ENCODE measurements at places on chromosomes 13 and 19.

DNA sequence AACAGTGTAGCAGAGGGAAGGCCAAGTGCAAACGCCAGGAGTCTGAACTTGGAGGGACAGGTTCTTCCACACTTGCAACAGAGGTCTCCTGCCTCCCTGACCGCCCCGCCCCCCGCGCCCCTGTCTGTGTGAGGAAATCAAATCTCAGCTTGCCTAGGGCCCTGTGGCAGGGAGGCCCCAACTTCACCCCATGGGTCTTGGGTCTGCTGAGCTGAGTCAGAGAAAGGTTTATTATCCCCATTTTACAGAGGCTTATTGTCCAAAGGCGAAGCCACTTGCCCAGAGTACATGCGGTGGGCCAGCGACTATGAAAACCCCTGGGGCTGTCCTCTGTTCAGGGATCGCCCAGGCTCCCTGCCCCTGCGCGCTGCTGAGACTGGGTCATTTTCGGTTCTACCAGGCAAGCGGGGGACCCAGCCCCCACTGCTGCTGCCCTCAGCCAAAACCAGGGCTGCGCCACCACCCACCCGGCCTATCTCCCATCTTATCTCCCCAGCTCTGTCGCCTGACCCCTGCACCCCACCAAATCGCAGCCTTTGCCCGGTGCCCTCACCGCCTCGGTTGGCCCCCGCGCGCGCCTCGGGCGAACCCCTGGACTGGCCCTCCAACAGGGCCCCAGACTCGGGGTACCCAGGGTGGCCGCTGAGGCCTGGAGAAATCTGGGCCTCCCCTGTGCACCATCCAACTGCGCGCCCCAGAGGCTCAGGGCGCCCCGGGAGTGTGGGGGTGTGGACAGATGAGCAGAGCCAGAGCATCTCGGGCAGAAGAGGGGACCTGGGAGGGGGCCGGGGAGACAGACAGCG, 850 bp upstream of the CERS4 start:
- no peak for DNase-seq

GRCh38 chr19:3098515-3099346, 4.6 kb downstream of the GNA11 start:
- DNase-seq, result no peak

- DNase-seq, result no peak
Observed at GRCh38 chr13:34303346-34303745, 485.4 kb downstream of the RFC3 start.

DNA sequence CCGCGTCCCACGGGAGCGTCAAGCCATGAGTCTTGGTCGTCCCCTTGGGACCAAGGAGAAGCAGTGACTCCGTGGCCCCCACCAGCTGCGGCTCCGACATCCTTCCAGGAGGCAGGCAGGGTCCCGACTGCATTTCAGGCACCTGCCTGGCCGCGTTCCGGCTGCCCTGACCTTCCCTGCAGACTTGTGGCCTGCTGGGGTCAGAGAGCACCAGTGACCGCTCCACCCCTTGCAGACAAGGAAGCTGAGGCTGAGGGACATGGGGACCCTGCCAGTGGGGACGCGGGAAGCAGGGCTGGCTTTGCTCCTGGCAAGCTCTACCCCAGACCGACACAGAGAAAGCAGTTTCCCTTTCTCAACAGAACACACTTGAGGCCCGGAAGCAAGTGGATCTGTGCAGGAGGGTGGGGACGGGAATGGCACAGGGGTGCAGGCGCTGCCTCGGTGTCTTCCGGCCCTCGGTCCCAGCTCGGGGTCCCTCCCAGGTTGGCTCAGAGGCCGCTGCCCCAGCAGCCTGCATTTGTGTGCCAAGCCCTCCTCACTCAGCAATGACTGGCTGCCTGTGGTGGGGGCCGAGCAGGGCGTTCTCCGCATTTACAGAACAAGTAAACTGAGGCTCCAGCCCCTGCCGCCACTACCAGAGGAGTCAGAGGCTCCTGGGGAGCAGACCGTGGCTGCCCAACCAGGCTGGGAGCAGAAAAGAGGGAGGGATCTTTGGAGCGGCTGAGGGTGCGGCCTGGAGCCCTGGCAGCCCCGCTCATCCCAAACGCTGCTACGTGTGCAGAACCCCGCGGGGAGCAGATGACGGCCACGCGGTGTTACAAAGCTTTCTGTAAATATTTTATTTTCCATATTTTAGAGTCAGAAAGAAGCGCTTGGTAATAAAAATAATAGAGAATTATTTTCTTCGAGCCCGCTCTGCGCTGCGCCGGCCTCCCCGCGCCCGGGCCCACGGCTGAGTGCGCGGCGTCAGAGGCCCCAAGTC, 43.9 kb downstream of the GAS6 start:
- DNase-seq, result no peak

GRCh38 chr19:38055655-38056521, 148.9 kb downstream of the SIPA1L3 start:
- no peak for DNase-seq

- DNase-seq, result no peak
Observed at GRCh38 chr19:12875086-12875485, 6.2 kb downstream of the DNASE2 start.

DNA sequence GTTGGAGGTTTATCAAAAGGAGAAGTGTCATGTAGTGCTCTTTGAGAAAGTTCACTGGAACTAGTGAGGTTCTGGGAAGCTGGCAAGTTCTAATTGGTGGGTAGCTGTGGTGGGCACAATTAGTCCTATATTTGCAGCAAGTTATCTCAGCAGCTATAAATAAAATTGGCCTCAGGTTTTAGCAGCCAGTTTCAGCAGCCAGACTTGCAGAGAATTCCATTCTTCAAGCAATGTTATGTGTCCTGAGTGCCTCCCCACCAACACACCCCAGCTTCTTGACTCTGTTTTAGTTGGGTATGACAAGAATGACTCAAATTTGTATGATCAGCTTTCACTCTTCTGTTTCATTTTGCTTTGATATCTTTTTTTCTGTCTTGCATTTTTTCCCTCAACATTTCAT, 4.7 kb downstream of the IFT88 start:
- DNase-seq, result no peak
